ENCODE measurements at places on chromosomes 1 and 21. TPM values are rescaled to one million over a fixed set of nuclear protein-coding genes. Genes with fewer than 3 reads are reported as not detected.

CD1D gene
- 1.5 TPM for total RNA-seq

TINAGL1 gene
- 4.5 TPM for total RNA-seq

ZBTB8A gene
- total RNA-seq = 17.4 TPM

SELP gene
- 0.21 TPM for total RNA-seq

SNAPIN gene
- 23.6 TPM for total RNA-seq

LIN28A gene
- total RNA-seq = 107 TPM

- no peak overlapping the region for H3K27ac ChIP-seq
- no peaks in the 10 kb centered on the region for H3K36me3 ChIP-seq
- H3K27me3 ChIP-seq = peaks cover 5% of the 10 kb centered on the region
- no peak for DNase-seq
- H3K4me3 ChIP-seq = no peak overlapping the region
Measured at GRCh38 chr1:228795596-228795995, 60.3 kb downstream of the RHOU start.

- peaks cover 11% of the 10 kb centered on the region for H3K4me1 ChIP-seq
- no peak for DNase-seq
- H3K27me3 ChIP-seq = peaks cover 9% of the 10 kb centered on the region
- no peak overlapping the region for H3K4me3 ChIP-seq
Measured at GRCh38 chr1:202688401-202688800, 21.9 kb downstream of the SYT2 start.

- H3K27me3 ChIP-seq = peaks cover 5% of the 10 kb centered on the region
- H3K4me1 ChIP-seq = peaks cover 31% of the 10 kb centered on the region
- H3K36me3 ChIP-seq = no peaks in the 10 kb centered on the region
Measured at GRCh38 chr1:247551721-247552120, 2.8 kb downstream of the GCSAML start.

- H3K4me3 ChIP-seq = no peak overlapping the region
- H3K27ac ChIP-seq = no peak overlapping the region
- no peaks in the 10 kb centered on the region for H3K36me3 ChIP-seq
- no peaks in the 10 kb centered on the region for H3K27me3 ChIP-seq
Measured at GRCh38 chr1:102961549-102961948, 146.8 kb downstream of the COL11A1 start.

GRCh38 chr1:63497577-63497976 lies 25.4 kb downstream of the ITGB3BP start:
- no peak overlapping the region for H3K27ac ChIP-seq
- peaks cover 3% of the 10 kb centered on the region for H3K4me1 ChIP-seq
- H3K36me3 ChIP-seq = peaks cover 4% of the 10 kb centered on the region
- H3K4me3 ChIP-seq = no peak overlapping the region
- no peak for DNase-seq

DNA sequence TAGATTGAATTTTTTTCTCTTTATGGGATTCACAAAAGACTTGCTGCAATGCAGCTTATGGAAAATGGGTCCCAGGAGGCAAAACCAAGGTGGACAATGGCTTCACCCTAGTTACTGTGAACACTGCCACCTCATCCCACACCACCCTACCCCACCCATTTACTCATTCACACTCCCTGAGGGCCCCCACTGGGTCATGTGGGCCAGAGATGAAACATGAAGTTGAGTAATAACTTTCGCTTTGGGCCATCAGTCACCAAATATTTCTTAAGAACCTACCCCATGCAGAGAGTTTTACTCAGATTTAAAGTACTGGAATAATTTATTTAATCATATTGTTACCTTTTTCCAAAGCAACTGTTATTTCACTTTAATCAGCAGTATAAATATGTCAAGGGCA lies 191.8 kb downstream of the TPR start:
- no peak for DNase-seq
- H3K27me3 ChIP-seq = peaks cover 6% of the 10 kb centered on the region
- H3K27ac ChIP-seq = no peak overlapping the region
- H3K4me1 ChIP-seq = no peaks in the 10 kb centered on the region
- no peaks in the 10 kb centered on the region for H3K36me3 ChIP-seq

- no peak for DNase-seq
- H3K4me1 ChIP-seq = no peaks in the 10 kb centered on the region
- H3K36me3 ChIP-seq = no peaks in the 10 kb centered on the region
- no peak overlapping the region for H3K27ac ChIP-seq
- peaks cover 3% of the 10 kb centered on the region for H3K27me3 ChIP-seq
Measured at GRCh38 chr1:241413386-241413785, 56.4 kb upstream of the RGS7 start.

GRCh38 chr1:77220687-77221463 lies 1.6 kb upstream of the PIGK start:
- H3K36me3 ChIP-seq = peaks cover 5% of the 10 kb centered on the region
- H3K4me3 ChIP-seq = no peak overlapping the region
- H3K27ac ChIP-seq = no peak overlapping the region
- no peak for DNase-seq
- H3K27me3 ChIP-seq = peaks cover 2% of the 10 kb centered on the region
- H3K4me1 ChIP-seq = no peaks in the 10 kb centered on the region

DNA sequence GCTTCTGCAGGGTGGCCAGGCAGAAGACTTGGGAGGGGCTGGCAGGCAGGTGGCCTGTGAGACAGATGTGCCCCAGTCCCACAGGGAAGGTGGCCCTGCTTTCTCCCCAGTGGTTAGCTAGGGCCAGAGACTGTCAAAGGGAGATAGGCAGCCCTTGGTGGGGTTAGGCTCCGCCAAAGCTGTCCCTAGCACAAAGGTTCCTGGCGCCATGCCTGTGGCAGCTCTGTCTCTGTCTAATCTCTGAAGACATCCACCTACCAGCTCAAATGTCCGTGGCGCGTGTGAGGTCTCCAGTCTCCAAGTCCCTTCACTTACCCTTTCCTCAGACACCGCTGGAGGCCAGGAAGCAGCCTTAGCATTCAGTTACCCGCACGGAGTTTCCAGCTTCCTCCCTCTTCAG lies 17.7 kb downstream of the TCP10L start:
- no peak for DNase-seq
- peaks cover 4% of the 10 kb centered on the region for H3K36me3 ChIP-seq
- no peak overlapping the region for H3K27ac ChIP-seq
- H3K4me3 ChIP-seq = no peak overlapping the region
- peaks cover 3% of the 10 kb centered on the region for H3K4me1 ChIP-seq
- H3K27me3 ChIP-seq = no peaks in the 10 kb centered on the region

GRCh38 chr1:110200666-110201065 lies 9.4 kb upstream of the KCNC4 start:
- no peak overlapping the region for H3K4me3 ChIP-seq
- H3K4me1 ChIP-seq = peaks cover 17% of the 10 kb centered on the region
- DNase-seq = no peak
- H3K27me3 ChIP-seq = peaks cover 23% of the 10 kb centered on the region
- H3K36me3 ChIP-seq = peaks cover 11% of the 10 kb centered on the region

- DNase-seq = no peak
- H3K27me3 ChIP-seq = peaks cover 2% of the 10 kb centered on the region
- no peaks in the 10 kb centered on the region for H3K36me3 ChIP-seq
- no peak overlapping the region for H3K27ac ChIP-seq
- H3K4me3 ChIP-seq = no peak overlapping the region
- H3K4me1 ChIP-seq = no peaks in the 10 kb centered on the region
Measured at GRCh38 chr1:160575112-160575664, 4.1 kb downstream of the CD84 start.

- H3K36me3 ChIP-seq = peaks cover 10% of the 10 kb centered on the region
- peak within 1 kb of the TSS; percentile 95 for H3K4me3 ChIP-seq
- DNase-seq = no peak
Measured at GRCh38 chr1:53946252-53947171, at the start of gene LRRC42. TSS of gene LRRC42 (plus strand) at chr1:53946350. CDS start at chr1:53952000, 5,650 bp downstream.

DNA sequence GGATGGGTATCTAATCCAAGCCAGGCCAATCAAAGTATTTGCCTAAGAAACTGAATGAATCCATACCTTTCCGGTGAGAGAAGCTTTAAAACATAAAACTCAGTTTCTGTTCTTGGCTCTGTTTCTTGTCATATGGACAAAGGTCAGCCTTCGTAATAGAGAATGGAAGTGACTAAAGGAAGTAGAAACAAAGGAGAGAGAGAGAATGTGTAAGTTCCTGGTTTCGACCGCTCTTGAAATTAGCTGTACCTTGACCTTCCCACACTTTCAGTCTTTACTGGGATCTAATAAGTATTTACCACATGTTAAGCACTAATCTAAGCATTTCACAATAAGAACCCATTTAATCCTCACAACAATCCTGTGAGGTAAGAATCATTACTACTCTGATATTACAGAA lies 19.6 kb upstream of the CLCA4 start:
- H3K27ac ChIP-seq = no peak overlapping the region
- no peak overlapping the region for H3K4me3 ChIP-seq
- DNase-seq = no peak
- no peaks in the 10 kb centered on the region for H3K27me3 ChIP-seq
- H3K4me1 ChIP-seq = no peaks in the 10 kb centered on the region

DNA sequence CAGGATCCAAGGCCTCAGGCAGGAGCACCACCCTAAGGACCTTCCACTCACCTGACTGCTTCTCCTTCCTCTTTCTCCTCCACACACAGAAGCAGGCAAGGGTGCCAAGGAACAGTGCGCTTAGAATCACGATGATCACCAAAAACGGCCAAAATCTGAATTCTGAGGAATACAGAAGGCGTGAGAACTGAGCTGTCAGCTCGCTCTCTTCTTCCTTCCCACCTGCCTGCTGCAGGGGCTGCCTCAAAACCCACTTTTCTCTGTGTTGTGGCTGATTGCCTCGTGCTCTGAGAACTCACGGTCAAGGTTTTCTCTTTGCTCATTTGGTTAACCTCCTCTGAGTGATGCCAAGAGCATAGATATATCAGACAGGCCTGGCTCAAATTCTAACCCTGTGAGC lies 23.8 kb downstream of the CD244 start:
- H3K27me3 ChIP-seq = no peaks in the 10 kb centered on the region
- H3K4me1 ChIP-seq = peaks cover 33% of the 10 kb centered on the region
- H3K36me3 ChIP-seq = no peaks in the 10 kb centered on the region
- no peak overlapping the region for H3K4me3 ChIP-seq

DNA sequence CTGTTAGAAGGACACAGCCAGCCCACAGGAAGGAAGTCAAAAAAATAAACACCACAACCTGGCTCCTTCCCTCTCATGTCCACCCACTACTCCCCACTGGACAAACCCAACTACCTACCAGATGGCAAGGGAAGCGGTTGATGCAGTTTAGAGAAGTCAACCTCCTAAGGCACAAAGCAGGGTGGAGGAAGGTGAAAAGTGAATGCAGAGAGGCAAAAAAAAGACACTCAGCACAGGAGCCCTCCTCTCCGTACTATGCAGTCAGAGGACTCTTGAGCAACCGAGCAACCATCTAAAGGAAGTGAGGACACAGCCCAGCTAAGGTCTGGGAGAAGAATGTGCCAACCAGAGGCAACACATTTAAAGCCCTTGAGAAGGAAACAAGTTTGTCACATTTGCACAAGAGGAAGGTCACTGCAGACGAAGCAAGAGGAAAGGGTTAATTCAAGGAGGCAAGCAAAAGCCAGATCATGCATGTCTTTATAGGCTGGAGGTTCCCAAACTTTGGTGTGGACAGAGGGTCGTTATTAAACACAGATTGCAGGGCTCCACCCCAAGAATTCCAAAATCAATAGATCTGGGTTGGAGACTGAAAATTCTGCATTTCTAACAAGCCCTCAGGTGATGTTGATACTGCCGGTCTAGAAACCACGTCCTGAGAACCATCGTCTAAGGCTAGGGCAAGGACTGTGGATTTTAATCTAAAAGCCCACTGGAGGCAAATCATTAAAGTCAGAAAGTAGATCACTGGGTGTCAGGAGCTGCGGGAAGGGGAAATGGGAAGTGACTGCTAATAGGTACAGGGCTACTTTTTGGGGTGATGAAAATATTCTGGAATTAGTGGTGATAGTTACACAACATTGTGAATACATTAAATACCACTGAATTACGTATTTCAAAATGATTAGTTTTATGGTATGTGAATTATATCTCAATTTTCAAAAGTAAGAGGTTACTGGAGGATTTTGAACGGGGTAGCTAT lies 19.7 kb downstream of the TP53BP2 start:
- peak overlapping the region; percentile 59 for H3K4me3 ChIP-seq
- DNase-seq = no peak
- H3K27me3 ChIP-seq = no peaks in the 10 kb centered on the region
- H3K27ac ChIP-seq = peak overlapping the region; percentile 42
- peaks cover 27% of the 10 kb centered on the region for H3K4me1 ChIP-seq

GRCh38 chr1:46768445-46768844 lies 30.4 kb upstream of the CYP4B1 start:
- peaks cover 14% of the 10 kb centered on the region for H3K36me3 ChIP-seq
- H3K27ac ChIP-seq = no peak overlapping the region
- DNase-seq = no peak
- H3K4me1 ChIP-seq = no peaks in the 10 kb centered on the region
- H3K27me3 ChIP-seq = no peaks in the 10 kb centered on the region
- no peak overlapping the region for H3K4me3 ChIP-seq

GRCh38 chr1:180988253-180988752 lies 34.4 kb downstream of the STX6 start:
- peaks cover 56% of the 10 kb centered on the region for H3K36me3 ChIP-seq
- no peak for DNase-seq

DNA sequence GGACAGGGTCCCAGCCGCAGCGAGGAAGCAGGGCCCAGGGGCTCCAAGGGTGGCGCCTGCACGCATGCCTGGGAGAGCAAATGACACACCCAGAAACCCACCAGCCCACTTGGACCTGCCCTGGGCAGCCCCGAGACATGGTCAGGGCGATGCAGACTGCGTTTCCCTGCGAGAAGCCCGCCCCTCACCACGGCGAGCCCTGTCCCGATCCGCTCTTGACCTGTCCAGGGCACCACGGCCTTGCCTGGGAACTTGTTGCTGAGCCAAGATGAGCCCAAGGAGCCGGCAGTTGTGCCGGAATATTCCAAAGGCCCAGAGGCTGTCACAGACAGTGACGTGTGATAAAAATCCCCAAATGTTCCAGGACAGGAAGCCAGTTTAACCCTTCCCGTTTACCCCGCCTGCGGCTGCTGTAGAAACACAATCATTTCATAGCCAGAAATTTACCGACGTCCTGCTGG lies 78.1 kb downstream of the SIK1 start:
- H3K27ac ChIP-seq = no peak overlapping the region
- H3K4me3 ChIP-seq = no peak overlapping the region
- no peak for DNase-seq
- H3K36me3 ChIP-seq = no peaks in the 10 kb centered on the region
- peaks cover 4% of the 10 kb centered on the region for H3K27me3 ChIP-seq
- H3K4me1 ChIP-seq = peaks cover 10% of the 10 kb centered on the region

DNA sequence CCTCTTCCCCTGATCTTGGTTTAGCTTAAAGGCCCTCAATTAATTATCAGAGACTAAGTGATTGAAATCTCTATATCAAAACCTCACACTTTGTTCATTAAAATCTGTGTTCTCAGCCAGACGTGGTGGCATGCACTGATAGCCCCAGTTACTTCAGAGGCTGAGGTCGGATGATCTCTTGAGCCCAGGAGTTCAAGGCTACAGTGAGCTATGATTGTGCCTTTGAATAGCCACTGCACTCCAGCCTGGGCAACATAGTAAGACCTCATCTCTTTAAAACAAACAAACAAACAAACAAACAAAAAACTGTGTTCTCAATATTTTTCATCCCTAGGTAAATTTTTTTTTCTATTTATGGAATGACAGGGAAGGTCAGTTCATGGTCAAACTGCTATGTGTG lies 18.7 kb downstream of the TRMT13 start:
- no peak overlapping the region for H3K27ac ChIP-seq
- peaks cover 9% of the 10 kb centered on the region for H3K36me3 ChIP-seq
- peaks cover 5% of the 10 kb centered on the region for H3K4me1 ChIP-seq
- DNase-seq = no peak
- peaks cover 2% of the 10 kb centered on the region for H3K27me3 ChIP-seq

All from endothelial cell (in vitro differentiated cells).